ENCODE measurements at places on chromosomes 6 and 20. TPM values are rescaled to one million over a fixed set of nuclear protein-coding genes. Genes with fewer than 3 reads are reported as not detected.
A peak's percentile ranks its signal among the peaks of the same experiment; 100 is the strongest.

GPLD1 gene
- total RNA-seq = 8.4 TPM

CD24 gene
- 937 TPM for total RNA-seq

- H3K36me3 ChIP-seq = no peaks in the 10 kb centered on the region
- H3K27me3 ChIP-seq = no peaks in the 10 kb centered on the region
- peaks cover 74% of the 10 kb centered on the region for H3K4me1 ChIP-seq
- H3K4me3 ChIP-seq = no peak overlapping the region
- DNase-seq = no peak
Measured at GRCh38 chr20:53875452-53875851, 194.9 kb downstream of the BCAS1 start.

ADGRB3 gene
- total RNA-seq = 1.0 TPM

DNA sequence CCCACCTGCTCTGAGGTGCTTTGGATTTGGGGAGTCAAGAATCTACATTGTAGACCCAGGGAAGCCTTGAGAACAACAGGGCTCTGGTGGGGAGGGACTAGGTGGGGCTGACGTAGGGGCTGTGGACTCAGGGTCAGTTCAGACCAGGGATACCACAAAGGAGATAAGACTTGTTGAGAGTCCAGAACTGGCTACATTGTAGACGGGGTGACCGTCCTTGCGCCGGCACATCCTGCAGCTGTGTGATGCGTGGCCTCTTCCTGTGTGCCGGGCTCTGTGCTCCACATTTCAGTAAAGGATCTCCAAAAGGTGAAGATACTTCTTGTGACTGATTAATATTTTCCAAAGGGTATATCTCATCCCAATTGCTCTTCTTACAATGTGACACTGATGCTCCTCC is 9.8 kb upstream of the TLDC2 start:
- H3K4me3 ChIP-seq = no peak overlapping the region
- no peak overlapping the region for H3K27ac ChIP-seq
- H3K4me1 ChIP-seq = peaks cover 19% of the 10 kb centered on the region
- H3K36me3 ChIP-seq = no peaks in the 10 kb centered on the region
- peaks cover 18% of the 10 kb centered on the region for H3K27me3 ChIP-seq

GJA10 gene
- total RNA-seq = not detected

NOTCH4 gene
- 2.4 TPM for total RNA-seq

GRCh38 chr6:159969921-159970320 is 1.0 kb downstream of the IGF2R start:
- peak overlapping the region; percentile 95 for H3K27ac ChIP-seq
- peaks cover 44% of the 10 kb centered on the region for H3K4me1 ChIP-seq
- peak overlapping the region; percentile 91 for H3K4me3 ChIP-seq
- H3K36me3 ChIP-seq = no peaks in the 10 kb centered on the region
- DNase-seq = peak; percentile 36

GRCh38 chr6:159727717-159728445 is 575 bp downstream of the WTAP start:
- H3K27ac ChIP-seq = peak overlapping the region; percentile 92
- no peaks in the 10 kb centered on the region for H3K27me3 ChIP-seq
- H3K36me3 ChIP-seq = peaks cover 12% of the 10 kb centered on the region
- H3K4me3 ChIP-seq = peak overlapping the region; percentile 89
- H3K4me1 ChIP-seq = peaks cover 31% of the 10 kb centered on the region
- no peak for DNase-seq

SLC52A3 gene
- 7.3 TPM for total RNA-seq

DNA sequence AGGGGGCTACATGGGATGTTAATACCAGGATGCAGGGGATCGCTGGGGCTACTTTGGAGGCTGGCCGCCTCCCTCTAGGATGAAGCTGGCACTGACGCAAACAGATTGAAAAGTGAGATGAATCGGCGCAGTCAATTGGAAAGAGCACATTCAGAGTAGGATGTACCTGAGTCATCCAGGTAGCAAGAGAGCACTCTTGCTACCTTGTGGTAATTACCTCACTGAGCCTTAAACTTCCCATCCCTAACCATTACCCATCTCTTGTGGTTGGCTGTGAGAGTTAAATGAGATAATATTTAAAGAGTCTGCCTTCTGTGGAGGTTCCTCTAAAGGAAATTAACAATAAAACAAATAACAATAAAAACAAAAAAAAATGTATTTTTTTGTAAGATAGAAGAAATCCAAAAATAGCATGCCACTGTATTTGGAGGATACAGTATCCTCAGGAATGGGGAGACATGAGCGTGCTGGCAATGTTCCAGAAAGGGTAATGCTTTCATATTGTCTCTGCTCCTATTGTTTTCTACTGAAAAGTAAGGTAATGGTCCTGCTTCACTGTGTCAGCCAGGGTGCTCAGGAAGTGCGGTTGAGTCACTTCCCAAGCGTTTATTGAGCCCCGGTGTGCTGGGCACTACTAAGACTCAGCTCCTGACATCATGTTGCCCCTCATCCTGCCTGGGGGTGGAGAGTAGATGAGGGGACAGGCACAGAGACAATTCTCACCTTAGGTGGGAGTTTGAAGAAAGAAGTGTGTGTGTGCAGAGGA is 301.1 kb downstream of the EYA4 start:
- H3K27me3 ChIP-seq = no peaks in the 10 kb centered on the region
- no peak overlapping the region for H3K27ac ChIP-seq
- H3K4me3 ChIP-seq = no peak overlapping the region

DNA sequence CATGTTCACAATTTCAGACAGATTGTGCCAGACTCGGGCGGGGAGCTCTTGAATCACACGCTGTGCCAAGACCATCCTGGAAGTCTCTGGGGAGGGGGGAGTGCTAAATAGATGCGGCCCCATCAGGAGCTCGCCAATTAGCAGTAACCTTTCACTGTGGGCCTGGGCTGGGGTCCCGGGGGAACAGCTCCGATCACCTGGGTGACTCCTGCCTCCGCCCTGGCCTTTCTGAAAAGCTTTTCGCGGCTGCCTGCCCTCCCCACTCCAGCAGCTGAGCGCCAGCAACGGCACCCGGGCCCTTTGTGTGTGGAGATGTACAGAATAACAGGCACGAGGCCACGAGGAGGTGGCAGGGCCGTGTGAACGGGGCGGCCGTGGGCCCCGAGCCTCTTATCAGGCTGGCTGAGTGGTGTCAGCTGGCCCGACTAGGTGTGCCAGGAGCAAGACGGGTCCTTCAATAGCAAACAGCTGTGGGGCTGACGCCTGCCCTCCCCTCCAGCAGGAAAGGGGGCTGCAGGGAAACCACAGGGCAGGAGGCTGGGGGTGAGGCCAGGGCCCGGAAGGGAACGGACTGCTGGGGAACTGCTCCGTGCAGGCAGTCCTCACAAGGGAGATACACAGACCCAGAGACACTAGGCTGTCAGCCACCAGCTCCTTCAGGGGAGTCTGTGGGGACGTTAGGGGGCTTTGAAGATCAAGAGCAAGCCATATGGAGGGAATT is 56.8 kb downstream of the NOL4L start:
- H3K27me3 ChIP-seq = no peaks in the 10 kb centered on the region
- H3K4me1 ChIP-seq = 0 out of 2 replicates have a peak, but pooled peaks cover 4% of the 10 kb centered on the region
- no peaks in the 10 kb centered on the region for H3K36me3 ChIP-seq
- no peak overlapping the region for H3K27ac ChIP-seq
- no peak for DNase-seq

GRCh38 chr6:28203201-28203600 is 21.9 kb upstream of the ZSCAN9 start:
- H3K4me1 ChIP-seq = peaks cover 11% of the 10 kb centered on the region
- H3K36me3 ChIP-seq = no peaks in the 10 kb centered on the region
- no peak overlapping the region for H3K27ac ChIP-seq
- peaks cover 93% of the 10 kb centered on the region for H3K27me3 ChIP-seq
- peak; percentile 75 for DNase-seq
- no peak overlapping the region for H3K4me3 ChIP-seq

- peaks cover 13% of the 10 kb centered on the region for H3K27me3 ChIP-seq
- H3K27ac ChIP-seq = no peak overlapping the region
- H3K36me3 ChIP-seq = peaks cover 51% of the 10 kb centered on the region
- peaks cover 7% of the 10 kb centered on the region for H3K4me1 ChIP-seq
Measured at GRCh38 chr6:378958-379409, 12.6 kb upstream of the IRF4 start.

- H3K27me3 ChIP-seq = no peaks in the 10 kb centered on the region
- no peak overlapping the region for H3K4me3 ChIP-seq
- H3K27ac ChIP-seq = no peak overlapping the region
- DNase-seq = no peak
Measured at GRCh38 chr20:50475681-50476292, 34.4 kb upstream of the PTPN1 start.

- H3K27me3 ChIP-seq = peaks cover 29% of the 10 kb centered on the region
- H3K4me3 ChIP-seq = no peak overlapping the region
- H3K36me3 ChIP-seq = no peaks in the 10 kb centered on the region
Measured at GRCh38 chr20:58145506-58146080, 82.9 kb downstream of the ANKRD60 start.

ESR1 gene
- 1.3 TPM for total RNA-seq

- no peaks in the 10 kb centered on the region for H3K27me3 ChIP-seq
- H3K4me1 ChIP-seq = peaks cover 10% of the 10 kb centered on the region
- H3K4me3 ChIP-seq = no peak overlapping the region
- peaks cover 46% of the 10 kb centered on the region for H3K36me3 ChIP-seq
- H3K27ac ChIP-seq = peak overlapping the region; percentile 48
Measured at GRCh38 chr20:31560746-31561598, 44.1 kb upstream of the ID1 start.

C20orf204 gene
- 2.1 TPM for total RNA-seq

DNA sequence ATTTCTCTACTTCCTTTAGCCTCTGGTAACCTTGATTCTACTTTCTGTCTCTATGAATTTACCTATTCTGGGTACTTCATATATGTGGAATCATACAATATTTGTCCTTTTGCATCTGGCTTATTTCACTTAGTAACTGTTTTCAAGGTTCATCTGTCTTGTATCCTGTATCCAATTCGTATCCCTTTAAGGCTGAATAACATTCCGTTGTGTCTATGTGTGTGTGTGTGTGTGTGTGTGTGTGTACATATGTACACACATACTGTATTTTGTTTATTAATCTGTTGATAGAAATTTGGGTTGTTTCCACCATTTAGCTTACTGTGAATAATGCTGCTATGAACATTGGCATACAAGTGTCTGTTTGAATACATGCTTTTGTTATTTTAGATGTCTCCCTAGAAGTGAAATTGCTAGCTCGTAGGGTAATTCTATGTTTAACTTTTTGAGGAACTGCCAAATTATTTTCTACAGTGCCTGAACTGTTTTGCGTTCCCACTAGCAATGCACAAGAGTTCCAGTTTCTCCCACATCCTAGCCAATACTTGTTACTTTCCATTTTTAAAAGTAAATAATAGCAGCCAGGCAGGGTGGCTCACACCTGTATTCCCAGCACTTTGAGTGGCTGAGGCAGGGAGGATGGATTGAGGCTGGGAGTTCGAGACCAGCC is 17.7 kb downstream of the SENP6 start:
- no peak overlapping the region for H3K4me3 ChIP-seq
- no peak overlapping the region for H3K27ac ChIP-seq
- DNase-seq = no peak
- H3K27me3 ChIP-seq = no peaks in the 10 kb centered on the region
- H3K36me3 ChIP-seq = peaks cover 31% of the 10 kb centered on the region

- no peak overlapping the region for H3K27ac ChIP-seq
- H3K4me3 ChIP-seq = no peak overlapping the region
- H3K4me1 ChIP-seq = peaks cover 8% of the 10 kb centered on the region
- peaks cover 9% of the 10 kb centered on the region for H3K36me3 ChIP-seq
Measured at GRCh38 chr6:168385037-168385759, 55.8 kb upstream of the SMOC2 start.

ZNF292 gene
- total RNA-seq = 39.9 TPM

SMPDL3A gene
- total RNA-seq = 2.8 TPM

DNA sequence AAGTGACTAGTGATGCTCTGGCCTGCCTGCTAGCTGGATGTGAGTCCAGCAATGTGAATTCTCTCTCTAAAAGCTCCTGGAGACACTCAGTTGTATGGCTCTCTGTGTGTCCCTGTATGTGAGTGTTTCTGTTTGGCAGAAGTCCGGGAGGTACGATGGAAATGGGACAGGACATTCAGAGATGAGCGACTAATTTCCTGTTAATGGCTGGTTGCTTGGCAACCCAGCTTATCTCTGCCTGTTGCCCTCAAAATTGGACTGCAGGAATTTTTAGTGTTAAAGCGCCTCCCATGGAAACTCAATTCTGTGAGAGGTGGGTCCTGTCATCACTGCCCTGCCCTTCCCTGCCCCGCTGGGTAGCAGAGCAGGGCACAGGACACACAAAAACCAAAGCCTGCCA is 136.8 kb upstream of the LRFN2 start:
- no peak overlapping the region for H3K27ac ChIP-seq
- no peak overlapping the region for H3K4me3 ChIP-seq
- no peaks in the 10 kb centered on the region for H3K36me3 ChIP-seq
- peaks cover 35% of the 10 kb centered on the region for H3K4me1 ChIP-seq
- H3K27me3 ChIP-seq = no peaks in the 10 kb centered on the region

- no peak overlapping the region for H3K27ac ChIP-seq
- H3K27me3 ChIP-seq = no peaks in the 10 kb centered on the region
- no peak overlapping the region for H3K4me3 ChIP-seq
- no peak for DNase-seq
- peaks cover 25% of the 10 kb centered on the region for H3K4me1 ChIP-seq
Measured at GRCh38 chr6:13407709-13408695, 79.4 kb downstream of the GFOD1 start.

- no peak for DNase-seq
- H3K27me3 ChIP-seq = no peaks in the 10 kb centered on the region
- no peak overlapping the region for H3K27ac ChIP-seq
- no peaks in the 10 kb centered on the region for H3K36me3 ChIP-seq
- H3K4me1 ChIP-seq = peaks cover 6% of the 10 kb centered on the region
Measured at GRCh38 chr6:163298079-163298830, 116.3 kb upstream of the QKI start.

GRCh38 chr6:118893064-118893806 is 717 bp upstream of the ASF1A start:
- no peaks in the 10 kb centered on the region for H3K27me3 ChIP-seq
- H3K4me3 ChIP-seq = peak overlapping the region; percentile 88
- H3K4me1 ChIP-seq = peaks cover 39% of the 10 kb centered on the region
- H3K36me3 ChIP-seq = peaks cover 6% of the 10 kb centered on the region

DNA sequence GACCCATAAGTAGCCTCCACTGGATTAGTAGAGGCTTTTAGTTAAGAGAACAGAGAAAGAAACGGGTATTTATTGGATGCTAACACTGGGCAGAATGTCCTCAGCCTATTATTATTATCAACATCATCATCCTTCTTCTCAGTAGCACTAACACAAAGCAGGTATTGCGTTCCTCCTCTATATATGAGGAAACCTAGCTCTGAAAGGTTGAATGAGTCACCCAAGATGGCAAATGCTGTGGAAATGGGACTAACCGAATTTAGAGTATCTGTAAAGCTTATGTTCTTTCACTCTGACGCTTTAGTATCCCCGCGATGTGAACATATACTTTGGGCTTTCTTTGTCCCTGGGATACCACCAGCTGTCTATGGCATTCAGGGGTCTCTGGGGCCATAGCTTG is 77.0 kb downstream of the ADTRP start:
- no peaks in the 10 kb centered on the region for H3K4me1 ChIP-seq
- H3K4me3 ChIP-seq = no peak overlapping the region
- no peak for DNase-seq
- no peaks in the 10 kb centered on the region for H3K27me3 ChIP-seq
- 0 out of 2 replicates have a peak, but pooled peaks cover 3% of the 10 kb centered on the region for H3K36me3 ChIP-seq
- no peak overlapping the region for H3K27ac ChIP-seq

DNA sequence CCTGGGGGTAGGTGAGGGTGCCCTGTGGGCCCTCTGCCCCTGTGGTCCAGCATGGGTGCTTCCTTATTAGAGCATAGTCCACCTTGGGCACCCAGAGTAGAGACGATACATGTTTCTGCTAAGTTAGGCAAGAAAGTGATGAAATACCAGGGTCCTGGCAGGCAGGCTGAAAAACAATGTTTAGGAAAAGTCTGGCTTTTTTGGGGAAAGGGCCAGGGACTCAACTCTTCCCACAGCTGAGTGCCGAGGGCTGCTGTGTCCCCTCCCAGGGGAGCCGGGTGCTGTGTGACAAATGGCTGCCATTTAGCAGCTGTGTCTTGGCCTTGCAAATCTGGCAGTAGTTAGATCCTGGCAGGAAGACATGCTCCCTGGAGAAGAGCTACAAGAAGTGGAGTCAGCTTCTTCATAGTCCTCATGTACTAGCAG is 61.5 kb downstream of the RREB1 start:
- H3K36me3 ChIP-seq = no peaks in the 10 kb centered on the region
- H3K4me3 ChIP-seq = no peak overlapping the region
- H3K27me3 ChIP-seq = no peaks in the 10 kb centered on the region
- DNase-seq = no peak
